ENCODE measurements at places on chromosomes 6 and 20. TPM values are rescaled to one million over a fixed set of nuclear protein-coding genes. Genes with fewer than 3 reads are reported as not detected.

The ZNF341 gene
- 1.2 TPM for total RNA-seq

The NOX3 gene
- total RNA-seq: not detected

The VTA1 gene
- 50.8 TPM for total RNA-seq

The LST1 gene
- not detected for total RNA-seq

The TENT5A gene
- 27.2 TPM for total RNA-seq

The ABHD12 gene
- total RNA-seq: 66.0 TPM

The CLVS2 gene
- total RNA-seq: under 0.01 TPM

The BANF2 gene
- total RNA-seq: not detected

The SAPCD1 gene
- 1.9 TPM for total RNA-seq

The PPP1R11 gene
- 23.0 TPM for total RNA-seq

The ENPP1 gene
- total RNA-seq: 42.0 TPM

The SLC52A3 gene
- total RNA-seq: not detected

The AFG1L gene
- 5.7 TPM for total RNA-seq

All from smooth muscle cell of trachea (primary cell).